ENCODE measurements at places on chromosomes 11 and 22. TPM values are rescaled to one million over a fixed set of nuclear protein-coding genes. Genes with fewer than 3 reads are reported as not detected.

NFAM1 gene
- total RNA-seq: 0.19 TPM

OR52I1 gene
- not detected for total RNA-seq

ARHGAP42 gene
- total RNA-seq: 31.0 TPM

VWCE gene
- 5.1 TPM for total RNA-seq

APOC3 gene
- total RNA-seq: not detected

KRTAP5-2 gene
- total RNA-seq: not detected

SHISAL1 gene
- total RNA-seq: 5.7 TPM

KCNK7 gene
- total RNA-seq: 0.34 TPM

SCN3B gene
- not detected for total RNA-seq

DNA sequence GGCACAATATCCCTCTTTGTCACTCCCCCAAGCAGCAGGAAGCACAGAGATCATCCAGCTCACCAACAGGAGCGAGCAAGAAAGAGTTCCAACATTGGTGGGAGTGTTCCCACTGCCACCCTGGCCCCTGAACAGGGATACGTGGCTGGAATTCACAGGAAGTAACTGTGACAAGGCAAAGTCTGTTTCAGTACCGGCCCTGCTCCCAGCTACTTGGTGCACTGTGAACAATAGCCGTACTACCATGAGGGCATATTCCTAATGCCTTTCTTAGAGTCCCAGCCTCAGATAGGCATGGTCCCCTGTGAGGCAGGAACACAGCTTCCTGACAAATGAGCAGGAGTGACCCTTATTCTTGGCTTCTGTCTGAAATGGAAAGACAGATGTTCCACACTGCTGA is 1.8 kb upstream of the SLC37A2 start:
- peaks cover 7% of the 10 kb centered on the region for H3K4me1 ChIP-seq
- H3K4me3 ChIP-seq: no peak overlapping the region
- DNase-seq: no peak
- H3K27me3 ChIP-seq: peaks cover 63% of the 10 kb centered on the region

DNA sequence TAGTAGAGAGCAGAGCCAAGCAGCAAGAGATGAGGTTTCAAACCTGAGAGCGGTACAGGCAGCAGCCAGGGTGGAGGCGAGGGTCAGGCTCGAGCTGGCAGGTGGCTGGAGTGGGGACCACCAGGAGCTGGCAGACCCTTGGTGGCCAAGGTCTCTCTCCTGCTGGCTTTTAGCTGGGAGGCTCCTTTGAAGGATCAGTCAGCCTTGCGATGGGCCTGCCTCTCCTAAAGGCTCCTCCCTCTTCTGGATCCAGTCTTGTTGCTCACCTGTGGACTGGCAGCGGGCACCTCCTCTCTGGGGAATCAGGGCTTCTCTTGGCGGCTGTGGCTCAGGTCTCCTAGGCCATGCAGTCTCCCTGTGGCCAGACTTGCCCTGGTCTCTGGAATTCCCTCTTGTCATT is 24.8 kb downstream of the TPST2 start:
- peaks cover 31% of the 10 kb centered on the region for H3K4me1 ChIP-seq
- no peaks in the 10 kb centered on the region for H3K27me3 ChIP-seq
- H3K36me3 ChIP-seq: no peaks in the 10 kb centered on the region
- no peak for DNase-seq
- no peak overlapping the region for H3K27ac ChIP-seq

- peak; percentile 80 for DNase-seq
- H3K27me3 ChIP-seq: peaks cover 93% of the 10 kb centered on the region
- peak overlapping the region; percentile 26 for H3K4me3 ChIP-seq
- H3K4me1 ChIP-seq: peaks cover 25% of the 10 kb centered on the region
- H3K27ac ChIP-seq: no peak overlapping the region
These were observed 4.7 kb upstream of the KDELR3 start for GRCh38 chr22:38462960-38463784.

GRCh38 chr11:130737866-130738431 is 178.3 kb downstream of the SNX19 start:
- no peak for DNase-seq
- H3K27ac ChIP-seq: no peak overlapping the region
- H3K27me3 ChIP-seq: no peaks in the 10 kb centered on the region
- no peaks in the 10 kb centered on the region for H3K36me3 ChIP-seq
- no peak overlapping the region for H3K4me3 ChIP-seq
- H3K4me1 ChIP-seq: no peaks in the 10 kb centered on the region

DNA sequence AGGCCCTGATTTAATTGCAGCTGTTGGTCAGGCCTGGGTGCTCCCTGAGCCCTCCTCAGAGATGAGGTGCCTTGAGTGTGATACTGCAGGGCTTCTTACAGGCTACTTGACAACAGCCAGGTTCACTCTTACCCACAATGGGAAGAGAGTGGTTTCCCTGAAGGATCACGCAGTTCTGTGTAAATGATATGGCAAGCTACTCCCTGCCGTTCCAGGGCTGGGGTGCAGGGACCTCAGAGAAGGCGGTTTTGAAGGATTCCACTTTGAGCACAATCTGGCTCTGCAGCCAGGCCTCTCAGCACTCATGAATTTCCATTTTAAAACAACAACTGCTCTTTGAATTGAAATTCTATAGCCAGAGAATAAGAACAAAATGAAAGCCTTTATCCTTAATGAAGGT is 92.9 kb downstream of the SLC17A6 start:
- no peak overlapping the region for H3K27ac ChIP-seq
- no peaks in the 10 kb centered on the region for H3K4me1 ChIP-seq
- no peak overlapping the region for H3K4me3 ChIP-seq
- no peak for DNase-seq
- H3K36me3 ChIP-seq: no peaks in the 10 kb centered on the region
- H3K27me3 ChIP-seq: no peaks in the 10 kb centered on the region

DNA sequence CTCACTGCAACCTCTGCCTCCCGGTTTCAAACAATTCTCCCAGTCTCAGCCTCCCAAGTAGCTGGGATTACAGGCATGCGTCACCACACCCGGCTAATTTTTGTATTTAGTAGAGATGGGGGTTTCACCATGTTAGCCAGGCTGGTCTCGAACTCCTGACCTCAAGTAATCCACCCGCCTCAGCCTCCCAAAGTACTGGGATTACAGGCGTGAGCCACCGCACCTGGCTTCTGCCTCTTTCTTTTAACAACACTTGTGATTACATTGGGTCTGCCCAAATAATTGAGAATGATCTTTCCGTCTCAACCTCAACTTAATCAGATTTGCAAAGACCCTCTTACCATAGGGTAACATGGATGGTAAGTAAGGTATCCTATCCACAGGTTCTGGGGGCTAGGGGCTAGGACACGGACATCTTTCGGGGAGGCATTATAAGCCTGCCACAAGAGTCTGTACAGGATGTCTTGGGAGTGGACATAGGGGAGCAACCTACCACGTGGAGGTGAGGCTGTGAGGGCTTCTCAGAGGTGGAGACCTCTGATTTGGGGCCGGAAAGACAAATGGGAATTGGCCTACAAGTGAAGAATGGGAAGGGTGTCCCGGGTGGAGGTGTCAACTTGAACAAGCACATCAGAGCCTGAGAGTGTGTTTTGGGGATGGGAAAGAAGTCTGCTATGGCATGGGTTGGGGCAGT is 2.7 kb upstream of the CBX6 start:
- peaks cover 20% of the 10 kb centered on the region for H3K4me1 ChIP-seq
- DNase-seq: no peak
- no peak overlapping the region for H3K4me3 ChIP-seq
- no peak overlapping the region for H3K27ac ChIP-seq

DNA sequence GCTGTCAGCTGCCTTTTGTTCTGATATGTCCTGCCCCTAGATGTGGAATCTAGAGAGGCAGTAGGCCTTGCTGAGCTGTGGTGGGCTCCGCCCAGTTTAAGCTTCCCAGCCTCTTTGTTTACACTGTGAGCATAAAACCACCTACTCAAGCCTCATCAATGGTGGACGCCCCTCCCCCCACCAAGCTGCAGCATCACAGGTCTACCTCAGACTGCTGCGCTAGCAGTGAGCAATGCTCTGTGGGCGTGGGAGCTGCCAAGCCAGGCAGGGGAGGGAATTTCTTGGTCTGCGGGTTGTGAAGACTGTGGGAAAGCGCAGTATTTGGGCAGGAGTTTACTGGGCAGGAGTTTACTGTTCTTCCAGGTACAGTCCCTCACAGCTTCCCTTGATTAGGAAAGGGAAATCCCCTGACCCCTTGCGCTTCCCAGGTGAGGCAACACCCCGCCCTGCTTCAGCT is 98.5 kb downstream of the SMCO4 start:
- no peak overlapping the region for H3K27ac ChIP-seq
- H3K36me3 ChIP-seq: no peaks in the 10 kb centered on the region
- H3K4me1 ChIP-seq: peaks cover 13% of the 10 kb centered on the region
- H3K4me3 ChIP-seq: no peak overlapping the region
- H3K27me3 ChIP-seq: no peaks in the 10 kb centered on the region

- peaks cover 5% of the 10 kb centered on the region for H3K4me1 ChIP-seq
- no peak overlapping the region for H3K4me3 ChIP-seq
- no peak for DNase-seq
- H3K27ac ChIP-seq: no peak overlapping the region
- peaks cover 79% of the 10 kb centered on the region for H3K27me3 ChIP-seq
- no peaks in the 10 kb centered on the region for H3K36me3 ChIP-seq
These were observed 47.3 kb upstream of the WNT7B start for GRCh38 chr22:46024136-46024840.

GRCh38 chr22:50576806-50577696 is 1.2 kb downstream of the CPT1B start:
- H3K27ac ChIP-seq: no peak overlapping the region
- no peak overlapping the region for H3K4me3 ChIP-seq
- no peak for DNase-seq
- H3K27me3 ChIP-seq: no peaks in the 10 kb centered on the region
- no peaks in the 10 kb centered on the region for H3K4me1 ChIP-seq
- no peaks in the 10 kb centered on the region for H3K36me3 ChIP-seq

DNA sequence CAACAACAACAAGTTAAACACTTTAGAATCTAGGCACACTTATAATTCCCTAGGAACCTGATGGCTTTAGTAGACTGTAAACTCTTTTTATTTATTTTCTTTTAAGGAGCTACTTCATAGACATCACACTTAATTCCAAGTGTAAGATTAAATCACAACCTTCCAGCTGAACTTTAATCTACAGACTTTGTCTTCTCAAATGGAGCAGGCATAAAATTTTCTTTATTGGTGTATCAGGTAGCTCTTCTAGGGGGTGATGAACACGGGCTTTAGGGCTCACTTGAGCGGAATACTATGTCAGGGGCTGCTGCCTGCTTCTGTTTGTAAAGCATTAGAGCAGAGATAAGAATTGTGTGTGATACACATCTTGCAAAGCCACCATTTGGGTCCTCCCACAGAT is 525.8 kb upstream of the FAT3 start:
- H3K27ac ChIP-seq: no peak overlapping the region
- DNase-seq: no peak
- H3K4me1 ChIP-seq: no peaks in the 10 kb centered on the region

DNA sequence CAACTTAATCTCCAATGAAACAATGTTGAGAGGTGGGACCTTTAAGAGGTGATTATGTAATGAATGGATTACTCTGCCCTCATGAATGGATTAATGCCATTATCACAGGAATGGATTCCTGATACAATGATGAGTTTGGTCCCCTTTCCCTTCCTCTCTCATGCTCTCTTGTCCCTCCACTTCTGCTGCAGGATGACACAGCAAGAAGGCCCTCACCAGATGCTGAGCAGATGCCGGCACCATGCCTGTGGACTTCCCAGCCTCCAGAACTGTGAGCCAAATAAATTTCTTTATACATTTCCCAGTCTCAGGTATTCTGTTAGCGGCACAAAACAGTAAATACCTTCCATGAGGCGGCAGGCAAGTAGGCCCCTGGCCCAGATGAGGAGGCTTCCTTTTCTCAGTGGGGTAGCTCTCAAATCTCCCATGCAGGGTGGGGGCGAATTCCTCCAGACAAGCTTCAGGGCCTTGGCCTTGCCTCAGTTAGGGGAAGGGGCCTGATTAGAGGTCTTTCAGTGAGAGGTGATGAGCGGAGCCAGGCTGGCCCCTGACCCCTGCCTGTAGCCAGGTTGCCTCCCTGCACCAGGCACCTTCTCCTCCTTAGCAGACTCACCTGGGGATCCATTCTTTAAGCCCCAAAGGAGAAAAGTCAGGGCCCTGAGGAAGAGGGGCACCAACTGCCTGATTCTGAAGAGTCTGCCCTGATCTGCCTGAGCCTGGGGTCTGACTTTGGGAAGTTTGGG is 86.0 kb downstream of the RRM1 start:
- H3K4me3 ChIP-seq: no peak overlapping the region
- H3K36me3 ChIP-seq: no peaks in the 10 kb centered on the region
- DNase-seq: no peak
- H3K4me1 ChIP-seq: no peaks in the 10 kb centered on the region

- H3K4me1 ChIP-seq: no peaks in the 10 kb centered on the region
- H3K4me3 ChIP-seq: no peak within 1 kb of the TSS
- H3K36me3 ChIP-seq: no peaks in the 10 kb centered on the region
- peaks cover 34% of the 10 kb centered on the region for H3K27me3 ChIP-seq
- no peak within 1 kb of the TSS for H3K27ac ChIP-seq
- DNase-seq: no peak
These were observed at the start of gene KLHDC7B for GRCh38 chr22:50545522-50546325. TSS of gene KLHDC7B (plus strand) at chr22:50545899. CDS start at chr22:50546244, 345 bp downstream.

- no peak overlapping the region for H3K27ac ChIP-seq
- H3K4me3 ChIP-seq: no peak overlapping the region
- no peaks in the 10 kb centered on the region for H3K36me3 ChIP-seq
- no peak for DNase-seq
- peaks cover 9% of the 10 kb centered on the region for H3K4me1 ChIP-seq
These were observed 26.6 kb downstream of the RAB30 start for GRCh38 chr11:83044958-83045712.

DNA sequence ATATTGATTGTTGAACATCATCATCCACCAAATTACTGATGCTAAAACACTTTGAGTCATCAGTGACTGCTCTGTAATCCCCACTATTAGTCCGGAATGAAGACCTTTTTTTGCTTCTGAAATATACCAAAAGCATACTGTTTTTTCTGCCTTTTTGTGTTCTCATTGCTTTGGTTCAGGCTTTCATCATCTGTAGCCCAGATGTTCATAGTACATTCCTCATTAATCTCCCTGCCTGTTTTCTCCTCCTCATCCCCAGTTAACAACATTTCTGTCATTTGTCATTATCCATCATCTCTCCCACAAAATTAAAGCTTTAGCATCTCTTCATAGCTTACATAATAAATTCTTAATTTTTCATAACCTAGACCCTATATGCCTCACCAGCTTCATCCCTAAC is 9.2 kb downstream of the CEP57 start:
- no peak for DNase-seq
- H3K36me3 ChIP-seq: peaks cover 15% of the 10 kb centered on the region
- H3K27ac ChIP-seq: no peak overlapping the region
- no peaks in the 10 kb centered on the region for H3K4me1 ChIP-seq

- H3K27ac ChIP-seq: no peak overlapping the region
- H3K4me3 ChIP-seq: no peak overlapping the region
- no peaks in the 10 kb centered on the region for H3K27me3 ChIP-seq
- no peak for DNase-seq
- no peaks in the 10 kb centered on the region for H3K36me3 ChIP-seq
- no peaks in the 10 kb centered on the region for H3K4me1 ChIP-seq
These were observed 12.1 kb upstream of the UPB1 start for GRCh38 chr22:24482998-24483397.

Data from neural progenitor cell (in vitro differentiated cells).